AG08395 (cell line): ENCODE measurements at places on chromosomes 2 and 18.
A peak's percentile ranks its signal among the peaks of the same experiment; 100 is the strongest.

GRCh38 chr2:29372185-29372584 is 257.0 kb downstream of the CLIP4 start:
- DNase-seq = no peak

GRCh38 chr2:149019768-149020167 is 18.7 kb upstream of the LYPD6B start:
- DNase-seq = no peak

- DNase-seq = no peak
Observed at GRCh38 chr2:132419941-132420340, 3.3 kb downstream of the GPR39 start.

DNA sequence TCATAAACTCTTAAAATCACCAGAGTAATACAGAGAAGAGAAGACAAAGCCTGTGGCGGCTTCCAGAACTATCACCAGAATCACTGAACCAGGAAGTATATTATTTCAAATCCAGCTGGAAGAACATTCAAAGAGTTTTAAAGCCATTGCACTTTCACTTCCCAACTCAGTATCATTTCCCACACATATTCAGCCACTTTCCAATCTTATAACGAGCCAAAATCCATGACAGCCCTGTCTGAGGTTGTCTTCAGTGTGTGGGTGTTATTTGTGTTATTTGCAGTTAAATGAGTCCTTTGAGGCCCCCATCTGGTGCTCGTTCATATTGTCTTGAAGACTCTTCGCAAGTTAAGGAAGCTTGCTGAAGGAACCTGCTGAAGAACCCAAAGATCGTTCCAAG is 559.9 kb downstream of the TSN start:
- DNase-seq = no peak

GRCh38 chr2:230447455-230448451 is 31.8 kb downstream of the SP100 start:
- DNase-seq = no peak

DNA sequence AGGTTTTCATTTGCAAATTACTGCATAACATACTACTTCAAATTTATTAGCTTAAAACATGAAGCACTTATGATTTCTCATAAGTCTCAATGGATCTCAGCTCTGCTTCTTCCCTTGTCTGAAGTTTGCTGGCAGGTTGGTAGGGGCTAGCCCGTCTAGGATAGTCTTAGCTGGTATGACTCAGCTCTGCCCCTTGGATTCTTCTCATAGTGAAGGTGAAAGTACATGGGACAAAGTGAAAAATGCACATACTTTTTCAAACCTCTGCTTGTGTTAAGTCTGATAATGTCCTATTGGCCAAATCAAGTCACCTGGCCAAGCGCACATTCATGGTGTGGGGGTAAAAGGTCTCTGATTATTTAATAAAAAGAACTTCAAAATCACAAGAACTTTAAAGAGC is 184.8 kb upstream of the VWC2L start:
- no peak for DNase-seq

DNA sequence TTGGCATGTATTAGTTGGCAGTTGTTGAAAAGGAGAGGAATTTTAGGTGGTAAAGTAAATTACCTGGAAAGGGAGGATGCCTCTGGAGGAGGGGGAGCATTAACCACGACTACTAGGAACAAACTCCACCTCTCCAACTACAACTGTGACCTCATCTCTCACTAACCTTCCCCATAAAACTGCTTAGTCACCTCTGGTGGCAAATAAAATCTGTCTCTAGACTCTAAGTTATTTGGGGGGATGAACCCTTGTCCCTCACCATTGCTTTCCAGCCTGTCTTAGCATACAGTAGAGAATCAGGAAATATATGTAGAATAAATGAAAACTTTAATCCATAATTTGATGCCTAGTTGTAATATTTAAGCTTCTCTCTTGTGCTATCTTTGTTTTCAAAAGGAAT is 27.6 kb upstream of the MYO1B start:
- DNase-seq = peak; percentile 61

GRCh38 chr18:79780547-79780946 is 17.2 kb upstream of the KCNG2 start:
- DNase-seq = no peak
